ENCODE measurements at places on chromosomes 5 and 9. TPM values are rescaled to one million over a fixed set of nuclear protein-coding genes. Genes with fewer than 3 reads are reported as not detected.

GRCh38 chr9:130973686-130974281, 34.7 kb upstream of the FIBCD1 start:
- DNase-seq: no peak

GRCh38 chr9:33273266-33273971, 8.6 kb downstream of the CHMP5 start:
- DNase-seq: no peak

- DNase-seq: no peak
Measured at GRCh38 chr9:123312306-123312877, 43.6 kb upstream of the CRB2 start.

- DNase-seq: no peak
Measured at GRCh38 chr5:141434006-141434405, 3.7 kb downstream of the PCDHGA12 start.

- DNase-seq: peak; percentile 69
Measured at GRCh38 chr5:174799121-174799520, 74.7 kb downstream of the MSX2 start.

DNA sequence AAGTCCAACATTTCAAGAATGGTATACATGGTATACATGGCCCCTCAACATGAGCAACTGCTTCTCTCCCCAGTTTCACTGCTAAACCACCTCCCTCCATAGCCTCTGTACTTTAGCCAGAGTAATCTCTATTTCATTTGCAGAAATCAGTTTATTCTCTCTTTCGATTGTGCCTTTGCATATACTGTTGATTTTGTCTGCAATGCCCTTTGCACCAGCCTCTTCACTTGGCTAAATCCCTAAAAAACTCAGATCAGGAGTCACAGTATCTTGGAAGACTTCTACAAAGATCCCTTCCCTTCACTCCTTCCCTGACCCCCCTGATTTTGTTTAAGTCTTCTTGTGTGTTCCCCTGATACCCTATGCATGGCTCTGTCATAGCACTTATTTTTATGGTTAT, 4.9 kb upstream of the CCNG1 start:
- no peak for DNase-seq

DNA sequence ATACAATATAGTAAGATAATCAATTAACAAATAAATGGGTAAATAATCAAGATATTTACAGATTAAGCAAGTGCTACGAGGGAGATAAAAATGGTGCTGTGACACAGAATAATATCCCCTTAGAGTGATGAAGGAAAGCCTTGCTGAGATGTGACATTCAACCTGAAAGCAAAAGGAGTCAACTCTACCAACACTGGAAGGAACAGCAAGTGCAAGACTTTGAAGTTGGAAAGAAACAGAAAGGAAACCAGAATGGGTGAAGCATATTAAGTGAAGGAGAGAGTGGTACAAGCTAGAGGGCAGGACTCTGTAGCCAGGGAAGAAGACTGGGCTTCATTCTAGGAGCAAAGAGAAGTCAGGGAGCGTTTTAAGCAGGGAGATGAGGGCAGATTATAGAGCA, 12.2 kb upstream of the MEGF9 start:
- DNase-seq: no peak

- peak; percentile 78 for DNase-seq
Measured at GRCh38 chr5:134874831-134875655, 872 bp downstream of the TXNDC15 start.

DNA sequence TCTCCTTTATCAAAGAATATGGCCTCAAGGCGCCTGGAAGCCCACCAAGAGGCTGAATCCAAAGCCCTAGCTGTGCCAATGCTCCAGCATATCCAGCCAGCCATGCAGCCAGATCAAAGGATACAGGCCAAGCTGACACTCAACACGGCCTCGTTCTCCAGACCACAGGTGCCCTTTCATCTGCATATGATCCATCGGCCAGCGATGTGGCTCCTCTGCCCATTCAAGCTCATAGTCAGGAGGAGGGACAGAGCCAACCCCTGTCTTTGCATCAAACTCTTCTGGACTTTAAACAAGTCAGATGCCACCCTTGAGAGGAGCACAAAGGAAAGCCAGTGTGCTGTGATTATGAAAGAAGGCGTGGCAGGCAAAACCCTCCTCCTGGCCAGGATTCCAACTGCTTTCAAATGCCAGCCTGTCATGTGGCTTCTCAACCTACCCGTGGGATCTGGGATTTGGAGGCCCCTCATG, 42.5 kb downstream of the ADAM19 start:
- DNase-seq: no peak

- DNase-seq: no peak
Measured at GRCh38 chr5:150590979-150591695, 49.3 kb upstream of the SYNPO start.

GRCh38 chr5:163261647-163262269, 175.6 kb upstream of the CCNG1 start:
- no peak for DNase-seq

GRCh38 chr9:71647094-71647591, 121.2 kb downstream of the CEMIP2 start:
- DNase-seq: peak; percentile 82

- DNase-seq: no peak
Measured at GRCh38 chr9:34346873-34347799, 17.8 kb downstream of the NUDT2 start.

DNA sequence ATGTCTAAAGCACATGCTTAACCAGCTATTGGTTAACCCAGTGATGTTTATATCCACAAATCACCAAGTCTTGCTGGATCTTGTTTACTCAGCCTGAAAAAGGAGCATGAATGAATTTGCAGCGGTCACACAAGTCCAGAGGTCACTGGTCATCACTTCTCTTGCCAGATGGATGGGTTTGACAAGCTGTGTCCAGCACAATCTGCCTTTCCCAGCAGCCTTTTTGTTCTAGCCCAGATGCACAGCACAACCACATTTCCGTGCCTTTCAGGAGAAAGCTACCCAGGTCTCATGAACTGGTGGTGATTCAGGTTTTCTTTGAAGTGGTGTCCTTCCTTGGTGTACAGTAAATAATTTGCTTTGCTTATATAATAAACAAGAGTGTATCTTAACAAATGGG, 32.1 kb downstream of the TMEM252 start:
- DNase-seq: no peak

GRCh38 chr9:94149696-94150095, 65.4 kb downstream of the PTPDC1 start:
- no peak for DNase-seq

- DNase-seq: peak; percentile 59
Measured at GRCh38 chr9:88447431-88447830, 59.2 kb downstream of the SPIN1 start.

GRCh38 chr5:164772122-164772521, 1266.7 kb downstream of the MAT2B start:
- no peak for DNase-seq

- no peak for DNase-seq
Measured at GRCh38 chr5:77852068-77852513, 76.0 kb upstream of the TBCA start.

- DNase-seq: no peak
Measured at GRCh38 chr9:136881691-136882108, 4.6 kb upstream of the TRAF2 start.

DNA sequence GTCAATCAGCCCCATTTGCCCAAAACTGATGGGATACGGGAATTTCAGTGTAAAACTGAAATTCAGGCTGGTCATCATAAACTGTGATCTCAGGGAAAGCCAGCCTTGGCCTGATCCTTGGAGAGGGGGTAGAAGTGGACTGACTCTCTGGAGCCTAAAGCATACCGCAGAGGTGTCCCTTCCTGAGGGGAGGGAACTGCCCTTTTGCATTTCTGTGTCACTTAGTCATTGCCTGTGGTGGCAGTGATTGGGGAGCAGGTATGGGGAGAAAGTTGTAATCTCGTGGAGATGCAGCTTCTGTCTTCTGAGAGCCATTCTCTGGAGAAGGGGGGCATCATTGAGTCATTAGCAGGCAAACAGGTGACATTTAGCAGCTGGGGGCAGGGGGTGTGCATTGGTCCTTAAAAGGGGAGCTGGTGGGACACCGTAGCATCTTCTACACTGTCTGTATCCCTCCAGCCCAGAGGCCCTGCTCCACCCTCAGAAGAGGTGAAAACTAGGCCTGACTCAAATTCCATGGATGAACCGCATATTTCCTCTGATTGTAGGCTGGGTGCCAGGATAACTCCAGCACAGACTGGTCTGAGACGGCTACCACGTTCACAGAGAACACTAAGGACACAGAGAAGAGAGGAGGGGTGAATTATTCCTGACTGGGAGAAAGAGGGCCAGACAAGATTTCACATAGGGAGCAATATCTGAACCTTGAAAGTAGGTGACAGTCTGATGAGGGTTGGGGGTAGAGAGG, 143.3 kb downstream of the SEC61B start:
- peak; percentile 39 for DNase-seq

DNA sequence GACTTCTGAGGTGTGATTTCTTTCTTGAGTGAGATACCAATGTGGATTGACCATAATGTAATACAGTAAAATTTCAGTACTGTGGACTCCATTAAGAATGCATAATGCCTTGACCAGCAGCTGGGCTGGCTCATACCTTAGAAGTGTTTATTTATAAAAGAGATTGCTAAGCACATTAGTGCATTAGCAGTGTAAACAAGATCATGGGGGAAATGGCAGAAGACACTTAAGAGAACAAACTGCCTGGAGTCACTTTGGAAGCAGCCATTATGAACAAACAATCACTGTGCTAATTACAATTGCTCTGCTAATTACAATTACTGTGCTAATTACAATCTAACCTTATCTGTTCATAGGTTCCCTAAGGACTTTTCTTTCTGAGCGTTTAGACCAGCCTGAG, 104.2 kb downstream of the TRIM32 start:
- DNase-seq: no peak

DNA sequence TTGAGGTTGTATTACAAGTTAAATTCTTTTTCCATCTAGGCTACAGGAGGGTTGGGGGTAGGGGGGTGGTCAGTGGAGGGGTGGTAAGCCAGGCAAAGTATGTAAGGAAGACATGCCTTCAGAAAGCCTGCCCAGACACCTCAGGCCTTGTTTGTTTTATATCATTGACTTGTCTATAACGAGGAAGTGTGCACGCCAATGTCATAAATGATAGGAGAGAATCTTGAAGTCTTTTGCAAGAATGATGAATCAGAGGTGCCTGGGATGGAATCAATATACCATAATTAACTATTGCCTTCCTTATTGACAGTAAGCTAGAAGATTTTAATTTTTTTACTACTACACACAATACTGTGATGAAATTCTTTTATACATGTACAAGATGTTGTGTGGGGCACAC, 90.7 kb downstream of the SEC61B start:
- no peak for DNase-seq

- DNase-seq: no peak
Measured at GRCh38 chr5:122559676-122560075, 215.2 kb upstream of the SNX2 start.

DNA sequence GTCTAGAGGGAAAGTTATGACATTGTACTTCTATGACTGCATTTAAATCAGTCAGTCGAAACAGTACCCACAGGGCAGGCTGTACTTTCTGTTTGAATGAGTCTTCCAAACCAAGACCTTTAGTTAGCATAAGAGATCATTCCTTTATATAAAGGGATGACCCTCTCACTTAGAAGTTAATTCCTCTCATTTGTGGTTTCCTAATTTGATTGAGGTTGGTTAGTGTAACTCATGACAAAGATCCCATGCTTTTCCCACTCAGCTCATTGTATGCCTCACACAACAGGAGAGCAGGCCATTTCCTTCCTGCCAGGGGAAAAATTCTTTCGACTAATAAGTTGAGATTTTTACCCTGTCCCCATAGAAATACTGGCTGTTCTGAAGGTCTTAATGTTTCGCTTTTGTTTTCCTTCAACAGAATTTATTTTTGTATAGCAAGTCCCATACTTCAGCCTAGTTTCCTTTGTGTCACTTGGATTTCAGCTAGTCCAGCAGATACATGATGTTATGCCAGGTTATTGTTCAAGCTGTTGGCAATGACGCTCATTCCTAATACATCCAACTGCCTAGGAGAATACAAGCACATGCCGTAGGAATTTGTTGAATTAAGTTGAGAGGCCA, 500.7 kb downstream of the SPATA31D1 start:
- no peak for DNase-seq

GRCh38 chr9:98706651-98707165, 2.0 kb downstream of the GABBR2 start:
- DNase-seq: no peak

DNA sequence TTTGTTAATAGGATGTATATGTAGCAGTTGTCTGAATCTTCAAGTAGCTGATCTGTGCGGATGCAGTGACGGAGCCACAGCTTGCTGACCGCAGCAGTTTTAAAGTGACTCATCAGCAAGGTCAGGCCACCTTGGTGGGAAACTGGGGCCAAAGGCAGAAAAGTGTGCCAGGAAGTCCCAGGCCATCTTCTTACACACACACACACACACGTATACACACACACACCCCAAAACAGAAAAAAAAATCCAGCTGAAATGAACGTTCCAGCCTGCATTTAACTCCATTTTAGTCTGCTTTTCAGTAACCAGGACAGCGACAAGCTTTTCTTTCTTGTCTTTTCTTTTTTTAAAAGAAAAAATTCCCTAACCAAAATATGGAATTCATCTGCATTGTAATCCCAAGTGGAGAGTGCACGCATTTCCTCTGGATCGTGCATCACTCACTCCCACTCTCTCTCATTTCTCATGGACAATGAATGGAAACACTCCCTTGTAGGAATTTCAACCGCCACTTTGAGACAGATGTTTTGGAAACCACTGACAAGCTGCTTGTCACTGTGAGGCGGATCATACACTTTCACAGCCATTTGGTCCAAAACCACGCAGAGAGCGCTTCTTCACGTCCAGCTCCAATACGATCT, 103.9 kb downstream of the LHFPL2 start:
- no peak for DNase-seq

GRCh38 chr5:135847976-135848375, 13.5 kb downstream of the SLC25A48 start:
- DNase-seq: no peak

- DNase-seq: no peak
Measured at GRCh38 chr9:11039006-11039405, 426.2 kb upstream of the PTPRD start.

- peak; percentile 45 for DNase-seq
Measured at GRCh38 chr5:124888050-124888506, 141.6 kb upstream of the ZNF608 start.

NPR3 gene
- 5.6 TPM for total RNA-seq

SH2D3C gene
- total RNA-seq: not detected

FOXI1 gene
- not detected for total RNA-seq

SLC4A9 gene
- not detected for total RNA-seq

GFM2 gene
- 58.7 TPM for total RNA-seq

TSSK1B gene
- total RNA-seq: 0.52 TPM

KCNV2 gene
- total RNA-seq: not detected

RFESD gene
- total RNA-seq: 1.9 TPM

ZNF883 gene
- 1.0 TPM for total RNA-seq

PCDHA2 gene
- not detected for total RNA-seq

PDE8B gene
- total RNA-seq: not detected

PCDHA3 gene
- under 0.01 TPM for total RNA-seq

CKMT2 gene
- not detected for total RNA-seq

FGD3 gene
- total RNA-seq: not detected

All from LHCN-M2 (cell line).